ENCODE measurements at places on chromosomes 4 and X. TPM values are rescaled to one million over a fixed set of nuclear protein-coding genes. Genes with fewer than 3 reads are reported as not detected.

GRCh38 chr4:62414563-62414962, 1214.4 kb downstream of the ADGRL3 start:
- no peak for DNase-seq

- DNase-seq, result peak; percentile 70
These were observed 20.4 kb upstream of the GPM6B start for GRCh38 chrX:13837290-13837745.

Gene IL2
- not detected for total RNA-seq

Gene XPNPEP2
- 0.17 TPM for total RNA-seq

DNA sequence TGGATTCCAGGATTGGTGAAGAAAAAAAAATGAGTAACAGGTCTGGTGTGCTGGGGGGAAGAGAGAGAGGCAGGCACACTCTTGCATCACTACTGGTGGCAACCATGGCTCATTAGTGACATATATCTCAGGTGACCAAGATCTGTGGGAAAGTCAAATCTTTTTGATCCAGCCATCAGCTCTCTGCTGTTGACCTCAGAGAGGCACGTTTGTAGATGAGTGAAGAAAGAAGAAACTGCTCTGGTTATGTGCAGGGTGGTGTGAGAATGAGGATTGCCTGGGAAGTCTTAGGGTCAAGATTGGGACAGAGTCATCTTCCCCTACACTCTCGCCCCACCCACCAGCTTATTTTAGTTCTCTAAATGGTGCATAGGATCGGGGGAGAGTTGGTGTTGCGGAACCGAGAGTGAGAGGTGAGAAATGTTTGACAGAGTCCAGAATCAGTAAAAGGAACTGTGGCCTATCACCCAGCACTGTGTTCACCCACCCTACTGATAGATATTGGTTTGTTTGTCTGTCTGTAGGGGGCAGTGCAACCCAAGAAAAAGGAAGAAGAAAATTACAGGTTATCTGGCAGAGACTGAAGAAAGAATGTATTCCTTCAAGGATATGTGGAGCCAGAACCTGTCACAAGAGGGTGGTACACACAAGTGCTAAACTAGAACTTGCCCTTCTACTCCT, 21.9 kb downstream of the ARMCX6 start:
- peak; percentile 54 for DNase-seq

Gene TRIM75
- total RNA-seq, result not detected

DNA sequence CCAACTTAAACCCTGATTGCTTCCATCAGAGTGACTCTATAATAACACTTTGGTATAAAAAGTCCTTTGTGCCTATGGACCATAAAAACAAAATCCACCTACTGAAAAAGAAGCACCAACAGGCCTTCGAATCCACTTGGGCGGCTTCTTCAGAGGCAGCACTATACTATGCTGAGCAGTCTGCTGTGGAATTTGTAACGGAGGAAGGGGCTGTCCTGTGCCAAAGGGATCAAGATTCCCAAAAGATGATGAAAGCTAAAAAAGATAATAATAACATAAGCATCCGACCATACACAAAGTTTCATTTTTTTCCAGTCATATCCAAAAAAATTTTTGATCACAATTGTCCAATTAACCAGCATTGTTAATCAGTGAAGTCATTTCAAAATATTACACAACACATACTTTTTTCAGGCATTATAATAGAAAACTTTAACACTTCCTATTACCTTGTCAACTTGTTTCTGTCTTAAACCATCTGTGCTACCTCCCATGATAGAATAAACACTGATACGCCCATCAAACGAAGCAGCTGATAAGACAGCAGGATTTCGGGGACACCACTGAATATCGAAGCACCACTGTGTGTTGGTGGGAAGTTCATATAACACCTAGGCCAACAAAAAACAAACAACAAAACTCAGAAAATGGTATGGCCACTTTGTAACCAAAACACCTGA, 24.1 kb downstream of the SEC31A start:
- no peak for DNase-seq

DNA sequence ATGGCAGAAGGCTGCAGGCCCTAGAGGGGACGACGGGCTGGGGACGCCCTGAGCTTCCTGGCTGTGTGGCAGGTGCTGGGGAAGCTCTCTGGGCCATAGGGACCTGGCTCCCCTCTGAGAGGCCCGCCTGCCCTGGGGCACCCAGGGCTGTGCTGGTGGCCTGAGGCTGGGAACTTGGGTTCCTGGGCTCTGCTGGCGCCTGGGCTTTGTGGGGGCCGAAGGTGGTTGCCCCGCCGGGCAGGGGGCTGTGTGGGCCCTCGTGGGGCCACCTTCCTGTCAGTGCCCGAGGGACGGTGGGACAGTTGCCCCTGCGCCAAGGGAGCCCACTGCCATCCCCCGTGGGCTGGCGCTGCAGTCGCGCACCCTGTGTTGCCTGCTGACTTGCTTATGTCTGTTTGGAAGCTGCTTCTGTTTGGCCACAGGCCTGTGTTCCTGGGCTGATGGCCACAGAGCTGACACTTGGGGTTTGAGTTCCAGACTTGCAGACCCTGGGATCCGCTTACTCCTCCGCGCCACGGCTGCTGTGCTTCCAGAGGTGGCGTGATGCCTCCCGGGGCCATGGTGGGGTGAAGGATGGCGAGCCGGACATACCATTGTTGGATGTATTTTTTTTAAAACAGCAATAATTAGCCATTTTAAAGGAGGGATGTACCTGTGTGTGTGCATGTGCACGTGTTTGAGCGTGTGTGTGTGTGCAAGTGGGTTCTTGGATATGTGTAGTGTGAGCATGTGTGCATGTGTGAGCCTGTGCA, 8.5 kb downstream of the NAT8L start:
- DNase-seq, result peak; percentile 35

GRCh38 chr4:92387459-92388069, 83.8 kb downstream of the GRID2 start:
- no peak for DNase-seq

Gene VCX2
- not detected for total RNA-seq

DNA sequence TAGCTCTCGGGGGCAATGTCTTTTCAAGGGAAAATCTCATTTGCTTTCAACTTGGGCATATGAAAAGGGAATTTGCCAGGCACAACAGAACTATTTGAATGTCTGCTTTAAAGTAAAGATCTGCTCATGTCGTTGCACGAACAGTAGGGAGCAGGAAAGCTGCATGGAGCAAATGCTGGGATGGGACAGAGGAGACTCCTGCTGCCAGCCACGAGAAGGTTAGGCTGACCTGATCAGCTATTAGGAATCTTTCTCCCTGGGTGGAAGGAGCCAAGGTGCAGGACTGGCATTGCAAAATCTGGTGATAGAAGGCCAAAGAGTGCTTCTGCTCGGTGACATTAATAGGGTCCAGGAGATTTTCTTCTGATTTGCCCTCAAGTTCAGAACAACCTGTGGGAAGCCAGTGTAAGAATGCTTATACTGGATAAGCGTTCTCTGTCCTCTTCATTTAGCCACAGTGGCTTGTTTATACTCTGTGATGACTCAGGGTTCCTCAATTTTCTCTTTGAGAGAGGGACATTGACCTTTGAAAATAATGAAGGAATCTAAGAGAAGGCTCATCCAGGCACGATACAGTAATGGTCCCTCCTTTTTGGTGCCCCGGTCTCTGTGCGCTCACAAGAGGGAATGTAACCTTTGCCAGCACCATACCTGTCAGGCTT, 22.9 kb downstream of the FHL1 start:
- DNase-seq, result no peak

DNA sequence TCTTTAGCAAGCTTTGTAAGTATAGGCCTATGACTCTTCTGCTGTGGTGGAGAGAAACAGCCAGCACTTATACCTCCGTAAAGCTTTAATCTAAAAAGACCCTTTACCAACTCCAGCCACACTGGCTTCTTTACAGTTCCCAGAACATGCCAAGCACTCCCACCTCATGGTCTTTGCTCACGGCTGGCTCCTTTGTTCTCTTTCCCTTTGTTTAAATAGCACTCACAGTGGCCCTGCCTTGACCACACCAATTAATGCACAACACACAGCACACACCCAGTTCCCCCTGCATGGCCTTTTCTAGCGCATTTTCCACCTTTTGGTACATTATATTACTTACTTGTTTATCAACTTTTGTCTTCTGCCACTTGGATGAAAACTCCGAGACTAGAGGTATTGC, 18.9 kb downstream of the PPID start:
- DNase-seq, result no peak
